ENCODE measurements at places on chromosomes 7 and 10.

GRCh38 chr10:35259769-35260397 is 76.4 kb upstream of the CCNY start:
- DNase-seq = no peak

GRCh38 chr10:73771722-73772280 is 10.0 kb upstream of the CHCHD1 start:
- peak; percentile 97 for DNase-seq

DNA sequence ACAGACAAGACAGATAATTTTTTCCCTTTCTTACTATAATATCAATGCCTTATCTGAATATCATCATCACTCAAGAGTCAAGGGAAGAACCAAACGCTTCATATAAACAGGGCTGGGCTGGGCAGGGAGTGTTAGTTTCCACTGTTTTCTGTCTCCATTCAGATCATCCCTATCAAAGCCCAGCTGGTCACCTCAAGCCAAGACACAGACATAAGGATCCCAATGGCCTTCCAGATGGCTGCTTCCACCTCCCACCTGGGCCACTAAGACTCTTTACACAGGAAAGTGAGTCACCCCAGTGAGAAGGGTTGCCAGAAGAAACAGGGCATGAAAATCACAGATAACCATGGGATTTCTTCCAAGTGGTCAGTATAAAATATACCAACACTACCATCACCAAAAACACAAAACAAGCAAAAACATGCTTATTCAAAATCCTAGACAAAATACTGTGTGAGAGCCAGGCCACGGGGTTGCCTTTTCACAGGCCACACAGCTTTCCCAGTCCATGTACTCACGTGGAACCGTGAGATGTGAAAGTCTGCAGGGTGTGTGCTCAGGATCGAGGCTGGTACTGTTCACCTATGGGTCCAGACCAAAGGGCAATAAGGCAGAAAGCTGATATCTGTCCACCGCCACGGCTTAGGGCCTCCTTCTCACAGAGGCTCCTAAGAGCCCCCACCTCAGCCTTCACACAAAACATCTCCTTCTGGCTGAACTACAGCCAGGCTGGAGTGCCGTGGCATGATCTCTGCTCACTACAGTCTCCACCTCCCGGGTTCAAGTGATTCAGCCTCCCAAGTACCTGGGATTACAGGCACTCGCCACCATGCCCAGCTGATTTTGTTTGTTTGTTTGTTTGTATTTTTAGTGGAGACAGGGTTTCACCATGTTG is 5.7 kb downstream of the PRSS1 start:
- no peak for DNase-seq

- DNase-seq = no peak
These were observed 516.9 kb upstream of the LRRN3 start for GRCh38 chr7:110573862-110574528.

DNA sequence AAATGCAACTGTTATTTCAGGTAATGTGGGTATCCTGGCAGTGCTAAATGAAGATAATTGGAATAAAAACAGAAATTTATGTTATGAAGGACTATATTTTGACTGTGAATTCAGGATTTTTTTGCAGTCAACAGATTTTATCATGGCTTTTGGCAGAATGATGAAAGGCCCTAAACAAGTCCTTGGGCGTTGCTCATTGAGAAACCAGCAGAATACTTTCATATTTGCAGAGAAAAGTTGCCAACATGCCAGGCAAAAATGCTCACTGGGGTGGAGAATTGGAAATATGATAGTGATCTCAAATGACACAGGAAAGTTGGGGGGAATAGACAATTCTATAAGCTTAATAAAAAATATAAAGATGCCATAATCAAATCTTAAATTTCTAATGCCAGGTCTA is 121.1 kb downstream of the GPR85 start:
- no peak for DNase-seq

GRCh38 chr10:57963546-57963945 is 304.1 kb downstream of the IPMK start:
- no peak for DNase-seq

GRCh38 chr7:127158659-127159058 is 94.1 kb downstream of the GRM8 start:
- no peak for DNase-seq

All from posterior vena cava (tissue), 2 donors.